ENCODE measurements at places on chromosomes 2 and 18.

- DNase-seq, result peak; percentile 71
Measured at GRCh38 chr2:157838442-157839161, 37.5 kb downstream of the ACVR1 start.

GRCh38 chr2:8337321-8337720, 344.5 kb upstream of the ID2 start:
- no peak for DNase-seq

- no peak for DNase-seq
Measured at GRCh38 chr18:48544116-48544515, 5.3 kb downstream of the CTIF start.

GRCh38 chr2:102005989-102006885, 14.5 kb downstream of the IL1R2 start:
- no peak for DNase-seq

DNA sequence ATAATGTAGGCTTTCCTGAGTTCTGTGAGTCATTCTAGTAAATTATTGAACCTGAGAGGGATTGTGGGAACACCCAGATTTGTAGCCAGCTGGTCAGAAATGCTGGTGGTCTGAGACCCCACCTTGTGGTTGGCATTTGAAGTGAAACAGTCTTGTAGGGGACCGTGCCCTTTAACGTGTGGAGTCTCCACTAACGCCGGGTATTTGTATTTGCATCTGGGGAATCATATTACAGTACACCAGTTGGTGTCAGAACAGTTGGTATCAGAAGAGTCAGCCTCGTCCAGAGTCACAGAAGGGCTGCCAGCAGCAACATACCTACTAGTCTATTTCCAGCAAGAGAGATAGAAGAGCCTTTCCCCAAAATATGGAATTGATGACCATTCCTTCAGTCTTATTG, 38.3 kb upstream of the PTPN4 start:
- no peak for DNase-seq

DNA sequence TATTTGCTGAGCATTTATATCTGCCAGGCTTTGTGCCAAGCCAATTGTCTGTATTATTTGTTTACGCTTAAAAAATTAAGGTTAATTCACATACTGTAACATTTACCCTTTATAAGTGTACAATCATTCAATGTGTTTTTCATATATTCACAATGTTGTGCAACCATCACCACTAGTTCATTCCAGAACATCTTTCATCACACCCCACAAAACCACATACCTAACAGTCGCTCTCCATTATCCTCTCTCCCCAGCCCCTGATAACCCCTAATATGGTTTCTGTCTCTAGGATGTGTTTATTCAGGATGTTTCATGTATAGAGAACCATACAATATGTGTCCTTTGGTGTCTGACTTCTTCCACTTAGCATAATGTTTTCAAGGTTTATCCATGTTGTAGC, 234.1 kb downstream of the INSIG2 start:
- DNase-seq, result no peak

DNA sequence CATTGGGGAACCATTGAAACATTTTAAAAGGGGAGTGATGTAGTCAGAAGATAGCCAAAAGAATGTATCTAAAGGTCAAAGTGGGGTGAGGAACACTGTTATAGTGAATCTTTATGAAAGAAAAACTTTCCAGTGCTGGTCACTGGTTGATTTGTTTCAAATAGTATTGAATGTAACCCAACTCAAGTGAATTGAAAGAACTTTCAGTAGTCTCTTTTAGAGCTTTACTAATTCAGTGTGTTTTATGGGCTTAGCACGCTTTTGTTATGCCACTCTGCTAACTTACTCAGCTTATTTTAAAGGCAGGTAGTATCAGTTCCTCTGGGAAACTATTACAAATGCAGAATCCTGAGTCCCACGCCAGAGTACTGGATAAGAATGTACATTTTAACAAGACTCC, 57.3 kb downstream of the GTF2A1L start:
- no peak for DNase-seq

DNA sequence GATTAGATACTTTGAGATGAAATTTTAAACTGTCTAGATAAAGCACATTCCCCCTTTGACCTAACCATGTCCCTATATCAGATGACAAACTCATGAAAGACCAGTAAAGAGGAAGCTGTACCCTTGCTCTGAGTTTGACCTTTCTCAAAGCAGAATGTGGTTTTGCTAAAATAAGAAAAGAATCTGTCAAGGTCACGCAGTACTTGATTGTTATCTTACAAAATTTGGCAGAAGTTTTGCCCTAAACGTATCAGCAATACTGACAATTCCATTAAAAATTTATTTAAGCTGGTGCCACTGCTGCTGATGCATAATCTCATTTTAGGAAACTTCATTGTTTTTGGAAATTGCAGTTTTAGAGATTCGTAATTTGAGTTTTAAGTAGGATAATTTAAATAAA, 31.2 kb upstream of the GALM start:
- DNase-seq, result no peak

DNA sequence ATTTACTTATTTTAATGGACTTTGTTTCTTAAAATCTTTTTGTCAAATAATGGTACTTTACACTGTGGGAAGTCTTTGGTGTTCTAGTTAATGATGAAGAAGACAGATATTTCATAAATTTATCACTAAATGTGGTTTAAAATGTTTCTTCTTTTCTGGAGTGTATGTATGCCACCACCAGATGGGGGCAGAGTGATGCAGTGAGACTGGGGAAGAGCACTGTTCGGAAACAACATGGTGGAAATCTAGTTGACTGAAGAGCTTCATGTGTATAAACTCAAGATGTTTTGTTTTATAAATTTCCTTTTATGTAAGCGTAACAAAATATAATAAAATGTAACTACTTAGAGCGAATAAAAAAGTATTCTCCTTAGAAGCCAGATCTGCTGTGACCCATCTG, 195.1 kb downstream of the KCNE4 start:
- DNase-seq, result no peak

GRCh38 chr18:22169011-22169888, at the start of gene GATA6:
GATA6 (plus strand) TSS chr18:22169589; CDS start chr18:22171145, 1,556 bp downstream.
- DNase-seq, result peak; percentile 72

DNA sequence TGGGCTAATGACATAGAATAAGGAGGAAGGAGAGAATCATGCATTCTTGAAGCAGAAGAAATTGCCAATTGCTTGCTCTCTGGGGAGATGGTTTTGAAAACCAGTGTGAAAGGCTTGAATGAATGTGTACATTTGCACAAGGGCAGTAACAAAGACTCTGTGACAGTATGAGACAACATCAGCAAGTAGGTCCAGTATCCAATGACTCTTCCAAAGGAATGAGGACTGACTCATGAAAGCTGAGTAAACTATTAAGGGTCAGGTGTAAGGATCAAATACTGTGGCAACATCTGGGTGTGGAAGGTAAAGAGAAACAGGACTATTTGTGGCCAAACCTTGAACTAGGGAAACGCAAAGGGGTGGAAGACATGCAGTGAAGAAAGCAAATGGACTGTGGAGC, 886.0 kb upstream of the CHAC2 start:
- no peak for DNase-seq

GRCh38 chr18:75090336-75090735, 118.6 kb downstream of the PTGR3 start:
- DNase-seq, result no peak

DNA sequence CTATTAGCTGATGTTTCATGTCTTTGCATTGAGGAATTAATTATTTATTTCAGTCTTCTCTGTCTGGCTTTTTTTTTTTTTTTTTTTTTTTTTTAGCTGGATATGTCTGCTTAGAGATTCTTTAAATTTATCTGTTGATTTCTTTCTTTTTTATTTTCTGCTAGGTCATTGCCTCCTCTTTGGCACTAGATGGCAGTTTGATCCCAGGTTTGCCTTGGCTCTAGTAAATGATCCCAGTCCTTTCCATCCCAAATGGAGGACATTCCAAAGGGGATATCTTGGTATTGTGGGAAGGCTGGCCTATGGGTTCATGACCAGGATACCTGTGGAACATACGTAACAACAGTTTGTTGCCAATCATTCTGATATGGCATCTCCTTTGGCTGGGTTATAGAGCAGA, 339.5 kb upstream of the GCFC2 start:
- DNase-seq, result no peak

DNA sequence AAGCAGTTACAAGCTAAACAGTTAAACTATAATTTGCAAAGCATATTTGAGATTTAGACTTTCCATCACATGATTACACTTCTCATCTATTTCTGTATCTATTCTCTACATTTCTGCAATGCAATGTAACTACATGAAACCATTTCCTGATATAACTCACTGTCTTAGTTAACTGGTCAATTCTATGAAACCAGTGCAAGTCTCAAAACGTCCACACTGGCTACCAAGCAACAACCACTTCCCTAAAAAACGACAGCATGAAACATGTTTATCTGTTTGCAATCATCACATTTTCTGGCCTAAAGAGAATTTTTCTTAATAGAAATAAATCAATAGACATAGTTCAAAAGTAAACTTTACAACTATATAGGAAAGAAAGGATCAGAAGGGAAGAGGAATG, 17.4 kb downstream of the FECH start:
- DNase-seq, result no peak

DNA sequence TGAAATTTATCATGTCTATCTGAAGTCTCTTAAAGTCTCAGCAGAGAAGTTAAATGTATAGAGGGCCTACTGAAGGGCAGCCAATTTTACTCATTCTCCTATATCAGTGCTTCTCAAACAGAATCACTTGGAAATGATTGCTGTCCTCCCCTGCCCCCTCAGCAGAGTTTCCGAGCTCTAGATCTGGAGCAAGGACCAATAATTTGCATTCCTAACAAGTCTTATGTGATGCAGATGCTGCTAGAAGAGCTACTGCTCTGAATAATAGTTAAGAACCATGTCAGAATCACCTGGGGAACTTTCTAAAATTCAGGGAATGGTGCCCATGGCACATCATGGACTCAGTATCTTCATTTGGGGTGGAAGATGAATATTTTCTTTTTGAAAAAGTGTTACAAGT, 105.6 kb upstream of the EPHA4 start:
- no peak for DNase-seq

DNA sequence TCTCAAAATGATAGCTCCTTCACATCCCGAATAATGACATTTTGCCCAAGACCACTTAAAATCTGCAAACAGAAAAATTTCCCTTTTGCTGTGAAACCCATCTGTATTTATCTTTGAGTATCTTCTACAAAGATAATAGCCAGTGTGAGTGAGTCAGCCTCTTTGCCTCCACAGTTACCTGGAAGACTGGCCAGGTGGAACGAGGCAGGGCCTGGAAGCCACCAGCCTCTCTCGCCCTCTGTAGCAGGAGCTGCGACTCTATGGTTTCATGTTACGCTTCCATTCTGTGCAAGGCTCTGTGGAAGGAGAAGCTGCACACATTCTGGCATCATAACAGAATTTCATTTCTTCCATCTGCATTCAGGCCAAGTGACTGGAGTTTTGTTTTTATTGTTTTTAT, 9.5 kb downstream of the ELP2 start:
- no peak for DNase-seq

- no peak for DNase-seq
Measured at GRCh38 chr2:236872015-236872414, 213.7 kb upstream of the COPS8 start.

DNA sequence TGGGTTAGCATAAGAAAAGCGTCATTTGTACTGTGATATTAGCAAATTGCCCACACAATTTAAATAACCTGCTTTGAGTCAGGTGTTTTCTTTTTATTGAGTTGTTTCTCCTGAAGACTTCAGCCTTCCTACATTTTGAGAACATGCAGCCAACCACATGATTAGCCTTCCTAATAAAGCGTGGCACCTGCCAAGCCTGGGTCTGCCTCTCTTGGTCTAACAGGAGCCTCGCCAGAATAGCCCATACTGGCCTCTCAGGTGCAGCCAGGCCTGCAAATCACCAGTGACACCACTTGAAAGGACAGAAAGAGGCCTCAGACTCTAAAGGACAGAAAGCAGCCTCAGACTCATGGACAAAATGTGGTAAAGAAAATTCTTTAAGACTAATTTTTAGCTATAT, 653.8 kb downstream of the BCL11A start:
- no peak for DNase-seq

DNA sequence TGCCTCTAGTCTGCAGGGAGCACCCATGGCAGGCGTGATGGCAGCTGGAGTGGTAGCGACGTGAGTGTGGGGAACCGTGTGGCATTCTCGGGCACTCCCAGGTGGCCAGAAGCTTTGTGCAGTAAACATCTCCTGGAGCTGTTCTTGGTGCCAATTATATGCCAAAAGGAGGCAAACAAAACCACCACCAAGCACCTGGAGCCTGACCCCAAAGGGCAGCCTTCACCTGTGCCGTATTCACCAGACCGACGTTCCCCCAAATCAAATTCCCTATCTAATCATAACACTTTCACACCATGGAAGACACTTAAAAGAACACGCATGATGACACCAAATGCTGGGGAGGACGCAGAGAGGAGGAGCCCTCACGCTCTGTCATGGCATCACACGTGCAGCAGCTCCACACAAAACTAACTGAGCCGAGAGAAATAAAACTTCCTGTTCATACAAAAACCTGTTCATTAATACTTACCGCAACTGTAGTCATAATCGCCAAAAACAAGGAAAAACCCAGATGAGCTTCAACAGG, 123.6 kb downstream of the EIPR1 start:
- DNase-seq, result no peak

DNA sequence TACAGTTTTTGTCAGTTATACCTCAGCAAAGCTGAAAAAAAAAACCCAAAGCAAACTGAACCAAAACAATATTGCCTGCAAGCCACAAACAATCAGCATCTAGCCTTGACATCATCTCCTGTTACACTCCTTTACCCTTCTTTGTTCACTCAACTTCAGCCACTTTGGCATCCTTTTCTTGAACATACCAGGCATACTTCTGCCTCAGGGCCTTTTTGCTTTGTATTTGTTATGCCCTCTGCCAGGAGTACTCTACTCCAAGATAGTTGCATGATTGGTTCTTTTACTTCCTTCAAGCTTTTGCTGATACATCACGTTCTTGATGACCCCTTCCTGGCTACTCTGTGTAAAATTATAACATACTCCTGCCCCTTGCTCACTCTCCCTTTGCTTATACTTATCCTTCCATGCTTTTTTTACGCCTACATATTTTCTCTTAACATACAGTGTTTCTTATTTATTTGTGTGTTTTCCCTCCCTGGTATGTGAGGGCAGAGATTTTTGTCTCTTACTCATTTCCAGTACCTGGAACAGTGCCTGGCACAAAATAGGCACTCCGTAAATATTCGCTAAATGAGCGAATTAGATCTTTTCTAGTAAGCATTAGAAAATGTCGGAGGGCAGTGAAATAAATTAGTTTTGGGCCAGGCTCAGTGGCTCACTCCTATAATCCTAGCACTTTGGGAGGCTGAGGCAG, 12.7 kb downstream of the ABI2 start:
- no peak for DNase-seq

GRCh38 chr2:64371727-64372126, 82.2 kb upstream of the LGALSL start:
- DNase-seq, result no peak

- DNase-seq, result peak; percentile 19
Measured at GRCh38 chr2:140863713-140864112, 1267.1 kb downstream of the LRP1B start.

DNA sequence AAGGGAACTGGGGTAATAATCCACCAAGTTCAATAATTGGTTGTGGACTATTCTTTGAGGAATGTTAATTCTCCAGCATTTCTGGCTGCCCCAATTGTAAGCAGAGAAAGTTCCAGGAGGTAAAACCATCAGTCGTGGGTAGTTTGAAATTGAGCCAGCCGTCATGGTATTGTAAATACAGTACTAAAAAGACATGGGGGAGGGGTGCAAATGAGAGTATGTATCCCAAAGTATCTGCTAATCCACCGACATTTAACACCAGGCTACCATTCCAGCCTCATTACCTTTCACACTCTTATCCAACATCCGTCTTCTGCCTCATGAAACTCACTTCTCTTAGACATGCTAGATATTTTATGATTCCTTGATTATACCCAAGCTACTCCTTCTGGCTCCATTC, 507.9 kb downstream of the ERBB4 start:
- DNase-seq, result no peak
